ENCODE measurements at places on chromosomes 3 and 15.

DNA sequence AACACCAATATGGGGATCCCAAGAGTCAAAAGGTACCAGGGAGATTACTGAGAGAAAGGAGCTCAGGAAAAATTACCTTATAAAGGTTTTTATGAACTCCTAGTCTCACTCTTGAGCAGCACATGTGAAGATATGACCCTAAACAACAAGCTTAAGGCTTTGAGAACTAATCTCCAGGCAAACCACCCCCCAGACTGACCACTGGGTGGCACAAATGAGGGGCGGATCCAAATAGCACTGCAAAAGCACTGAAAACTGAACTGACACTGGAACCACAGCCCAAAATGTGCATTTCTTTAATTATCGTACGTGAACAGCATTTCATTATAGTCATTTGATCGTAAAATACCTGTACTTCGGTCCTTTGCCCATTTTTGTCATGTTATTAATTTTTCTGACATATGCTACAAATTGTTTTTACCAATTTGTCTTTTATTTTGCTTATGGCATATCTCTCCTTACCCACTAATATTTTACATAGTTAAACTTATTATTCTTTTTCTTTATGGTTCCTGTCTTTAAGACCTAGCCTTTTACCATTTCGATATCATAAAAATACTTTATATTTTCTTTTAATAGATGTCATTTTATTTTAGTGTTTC is 31.5 kb upstream of the TFDP2 start:
- no peak for DNase-seq

DNA sequence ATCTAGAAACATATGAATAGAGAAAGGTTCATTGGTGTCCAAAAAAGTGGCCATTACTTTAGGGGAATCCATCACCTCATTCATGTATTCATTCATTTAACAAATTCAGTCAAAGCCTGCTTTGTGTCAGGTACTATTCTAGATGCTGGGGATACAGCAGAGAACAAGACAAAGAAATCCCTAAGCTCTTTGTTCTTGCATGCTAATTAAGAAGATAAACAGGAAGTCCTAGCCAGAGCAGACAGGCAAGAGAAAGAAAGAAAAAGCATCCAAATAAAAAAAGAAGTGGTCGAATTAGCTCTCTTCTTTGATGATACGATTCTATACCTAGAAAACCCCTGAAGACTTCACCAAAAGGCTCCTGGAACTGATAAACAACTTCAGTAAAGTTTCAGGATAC is 12.4 kb upstream of the ZMAT3 start:
- no peak for DNase-seq

DNA sequence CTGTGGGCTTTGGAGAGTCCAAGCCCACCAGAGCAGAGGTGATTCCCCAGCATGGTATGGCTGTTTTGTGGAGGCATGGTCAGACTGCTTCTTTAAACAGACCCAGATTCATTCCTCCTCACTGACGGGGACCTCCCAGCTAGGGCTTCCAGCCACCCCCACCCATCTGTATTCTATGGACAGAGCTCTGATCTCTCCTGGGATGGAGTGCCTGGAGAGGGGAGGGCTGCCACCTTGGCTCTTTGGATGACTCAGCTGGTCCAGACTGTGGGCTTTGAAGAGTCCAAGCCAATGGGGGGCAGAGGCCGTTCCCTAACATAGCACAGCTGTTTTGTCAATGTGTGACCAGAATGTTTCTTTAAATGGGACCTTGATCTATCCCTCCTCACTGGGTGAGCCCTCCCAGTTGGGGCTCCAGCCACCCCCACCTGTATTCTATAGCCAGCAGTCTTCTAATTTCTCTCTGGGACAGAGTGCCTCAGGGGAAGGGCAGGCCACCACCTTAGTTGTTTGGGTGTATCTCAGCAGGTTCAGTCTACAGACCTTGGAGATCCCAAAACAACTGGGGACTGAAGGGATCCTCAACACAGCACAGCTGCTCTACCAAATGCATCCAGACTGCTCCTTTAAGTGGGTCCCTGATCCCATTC is 122.0 kb upstream of the OSTN start:
- DNase-seq = no peak

DNA sequence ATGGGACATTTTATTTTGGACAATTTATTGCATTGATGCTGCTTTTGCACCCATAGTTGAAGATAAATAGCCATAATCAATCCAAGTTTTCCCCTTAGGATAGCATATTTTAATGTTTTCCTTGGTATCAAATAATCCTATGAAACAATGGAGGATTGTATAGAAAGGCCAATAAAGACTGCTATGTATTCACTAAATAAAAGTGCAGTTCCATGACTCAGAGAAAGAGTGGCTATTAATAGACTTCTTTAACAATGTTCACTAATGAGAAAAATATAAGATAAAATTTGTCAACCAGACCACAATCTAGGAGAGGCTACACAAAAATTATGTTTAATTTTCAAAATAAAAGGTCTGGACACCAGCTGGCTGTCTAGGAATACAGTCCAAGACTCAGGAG is 560.9 kb upstream of the AGTR1 start:
- no peak for DNase-seq

DNA sequence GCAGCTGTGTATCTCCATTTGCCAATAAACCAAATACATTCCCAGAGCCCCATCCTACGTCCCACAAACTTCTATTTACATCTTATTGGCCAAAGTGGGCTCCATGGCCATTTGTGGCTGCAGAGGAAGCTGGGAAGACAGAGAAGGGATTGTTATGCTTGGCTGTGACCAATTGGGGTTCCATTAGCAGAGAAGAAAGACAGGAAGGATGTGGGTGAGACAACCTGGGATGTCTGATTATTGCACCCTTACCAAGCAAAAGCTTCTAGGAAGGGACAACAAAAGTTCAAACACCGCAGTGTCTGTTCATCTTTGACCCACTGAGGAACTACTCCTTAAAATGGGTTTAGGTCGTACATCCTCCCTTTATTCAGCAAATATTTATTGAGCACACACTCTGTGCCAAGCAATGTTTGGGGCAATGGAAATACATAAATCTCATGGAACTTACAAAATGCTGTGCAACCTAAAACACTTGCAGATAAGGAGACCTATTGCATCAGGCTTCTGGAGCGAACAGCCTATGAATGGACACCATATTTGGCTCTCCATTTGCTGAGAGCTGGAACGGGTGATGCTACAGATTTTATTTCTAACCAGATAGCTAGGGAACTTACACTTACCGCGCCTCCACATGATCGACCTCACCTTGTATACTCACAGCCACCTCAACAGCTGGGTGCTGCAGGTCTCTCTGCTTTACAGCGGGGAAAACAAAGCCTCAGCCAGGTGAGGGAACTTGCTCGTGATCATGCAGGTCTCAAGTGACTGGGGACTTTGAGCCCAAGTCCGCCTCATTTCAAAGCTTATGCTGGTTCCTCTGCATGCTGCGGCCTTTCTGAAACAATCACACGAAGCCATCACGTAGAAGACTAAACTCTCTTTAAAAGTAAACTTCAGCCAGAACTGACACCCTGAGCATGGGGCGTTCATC is 21.4 kb upstream of the NR2E3 start:
- no peak for DNase-seq

DNA sequence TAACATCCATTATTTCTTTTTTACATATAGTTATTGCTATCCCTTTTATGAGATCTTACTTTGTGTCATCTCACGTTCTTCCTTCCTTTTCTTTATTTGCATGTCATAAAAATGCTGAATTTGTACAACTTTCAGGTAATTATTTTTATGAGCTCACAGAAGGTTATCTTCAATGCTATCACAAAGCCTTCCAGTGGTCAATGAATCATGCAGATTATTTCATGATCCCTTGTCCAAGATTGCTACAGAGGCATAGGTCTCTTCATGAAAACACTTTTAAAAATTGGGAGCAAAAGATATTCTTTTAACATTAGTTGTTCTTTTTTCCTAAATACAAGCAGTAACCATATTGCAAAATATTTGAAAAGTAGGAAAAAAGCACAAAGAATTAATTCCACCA is 880.1 kb upstream of the NR2F2 start:
- no peak for DNase-seq

- DNase-seq = no peak
Observed at GRCh38 chr15:29726553-29726952, 95.7 kb downstream of the TJP1 start.

DNA sequence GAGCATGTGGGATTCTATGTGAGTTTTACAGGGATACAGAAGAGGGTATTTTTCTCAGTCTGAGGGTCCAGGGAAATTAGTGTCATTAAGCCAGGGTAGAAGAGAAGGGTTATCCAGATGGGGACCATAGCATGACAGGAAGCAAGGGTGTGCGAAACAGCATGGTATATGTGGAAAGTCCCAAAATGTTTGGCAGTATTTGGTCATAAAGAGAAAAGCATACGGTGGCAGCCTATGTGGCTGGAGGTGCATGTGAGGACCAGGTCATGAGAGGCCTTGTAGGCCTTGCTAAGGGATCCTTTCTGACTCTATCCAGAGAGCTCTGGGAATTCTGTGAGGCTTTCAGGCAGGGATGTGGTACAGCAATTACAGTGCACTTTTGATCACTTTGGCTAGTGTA is 411.4 kb downstream of the AGBL1 start:
- no peak for DNase-seq

Data from stimulated activated naive CD8-positive, alpha-beta T cell treated with anti-CD3 and anti-CD28 coated beads, Interleukin-15, amount 100 ng/mL, for 72 hours (primary cell).